CD4-positive, alpha-beta T cell treated with Interleukin-6 at 100 ng/mL for 8 hours (primary cell): ENCODE measurements at places on chromosomes 11 and 22.

- no peak for DNase-seq
These were observed 69.1 kb upstream of the PPARA start for GRCh38 chr22:46081036-46081830.

GRCh38 chr11:399731-400211, 5.8 kb downstream of the PKP3 start:
- DNase-seq: no peak

DNA sequence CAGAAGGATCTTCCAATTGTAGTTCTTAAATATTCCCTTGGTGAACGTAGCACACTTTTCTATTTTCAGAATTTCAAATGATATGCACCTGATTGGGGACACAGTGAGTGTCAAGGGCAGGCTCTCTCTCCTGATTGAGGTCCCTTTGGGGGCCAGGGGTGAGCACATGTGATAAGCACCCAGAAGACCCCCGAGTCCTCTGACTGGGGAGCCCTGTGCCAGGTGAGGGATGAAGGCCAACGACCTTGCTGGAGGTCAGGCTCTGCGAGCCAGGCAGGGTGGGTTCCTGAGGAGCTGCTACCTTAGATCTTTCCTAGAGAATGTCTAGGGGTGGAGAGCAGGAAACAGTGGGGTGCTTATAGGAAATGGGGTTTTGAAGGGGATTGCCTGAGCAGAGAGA, 1253.9 kb downstream of the BRD1 start:
- DNase-seq: no peak

DNA sequence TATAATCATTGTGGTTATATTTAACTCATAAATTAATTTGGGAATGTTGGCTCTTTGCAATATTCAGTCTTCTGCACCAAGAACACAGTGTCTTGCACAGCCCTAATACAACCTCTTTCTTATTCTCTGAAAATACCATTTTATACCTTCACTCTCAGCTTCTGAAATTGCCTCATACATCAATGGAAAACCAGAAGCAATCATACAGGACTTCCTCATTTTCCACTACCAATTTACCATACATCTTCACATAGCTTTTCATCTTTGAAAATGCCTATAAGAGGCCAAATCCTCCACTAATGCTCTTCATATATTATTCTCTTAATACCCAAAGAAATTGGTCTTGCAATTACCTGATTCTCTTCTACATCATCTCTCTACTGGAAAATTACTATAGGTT, 4.3 kb upstream of the OR2AG1 start:
- no peak for DNase-seq

DNA sequence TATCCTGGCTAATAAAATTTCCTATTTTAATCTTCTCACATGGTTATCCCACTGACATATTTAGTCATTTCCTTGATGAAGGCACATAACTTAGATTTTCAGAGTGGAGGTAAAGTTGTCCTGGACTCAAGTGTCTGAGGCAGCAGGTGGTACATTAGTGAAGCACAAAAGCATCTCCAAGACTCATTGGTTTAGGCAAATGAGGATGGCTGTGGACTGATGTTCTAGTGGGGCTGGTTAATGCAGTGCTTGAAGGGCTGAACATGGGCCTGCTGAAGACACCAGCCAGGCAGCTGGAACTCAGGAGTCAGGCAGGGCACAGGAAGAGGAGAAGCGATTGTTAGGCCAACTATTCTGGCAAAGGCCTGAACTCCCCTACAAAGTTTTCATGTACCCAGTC, 76.3 kb upstream of the SESN3 start:
- DNase-seq: no peak

GRCh38 chr11:62012451-62012831, 45.0 kb upstream of the FTH1 start:
- no peak for DNase-seq

DNA sequence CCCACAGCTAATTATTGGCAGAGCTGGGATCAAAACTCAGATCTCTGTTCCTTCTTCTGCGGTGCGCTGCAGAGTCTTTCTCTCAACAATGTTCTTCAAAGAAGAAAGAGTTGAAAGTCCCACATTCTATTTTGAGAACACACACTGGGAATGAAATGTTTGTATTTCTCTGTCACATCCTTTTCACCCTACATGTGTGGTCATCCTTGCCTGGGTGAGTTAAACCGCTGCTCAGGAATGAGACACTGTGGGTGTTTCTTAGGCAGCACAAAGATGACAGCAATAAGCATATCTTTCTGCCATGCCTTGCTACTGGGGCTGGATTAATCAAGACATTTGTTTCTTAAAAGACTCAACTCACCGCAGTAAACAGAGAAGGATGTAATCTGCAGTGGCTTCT, 222.6 kb downstream of the LARGE1 start:
- no peak for DNase-seq

GRCh38 chr11:57763568-57763967, 2.0 kb downstream of the CTNND1 start:
- DNase-seq: no peak

GRCh38 chr11:119780222-119780953, 51.4 kb upstream of the NECTIN1 start:
- no peak for DNase-seq

GRCh38 chr11:35367491-35367890, 51.9 kb downstream of the SLC1A2 start:
- no peak for DNase-seq

DNA sequence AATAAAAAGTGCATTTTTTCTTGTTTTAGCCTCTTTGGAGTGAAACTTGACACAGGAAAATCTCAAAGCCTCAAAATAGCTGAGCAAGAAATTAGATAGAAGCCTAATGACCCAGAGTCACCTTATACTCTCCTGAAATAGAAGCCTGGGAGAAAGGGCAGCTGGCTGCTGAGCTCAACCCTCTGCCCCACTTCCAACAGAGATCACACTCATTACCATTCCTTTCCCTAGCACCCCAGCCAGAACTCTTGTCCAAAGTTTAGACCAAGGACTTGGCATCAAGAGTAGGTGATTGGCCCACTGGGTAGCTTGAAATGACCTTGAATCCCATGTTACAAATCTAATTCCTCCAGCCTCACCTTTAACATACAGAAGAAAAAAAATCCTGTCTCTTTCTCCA, 62.7 kb upstream of the AMOTL1 start:
- DNase-seq: no peak

- no peak for DNase-seq
These were observed 41.0 kb downstream of the TMPRSS5 start for GRCh38 chr11:113664981-113665710.

DNA sequence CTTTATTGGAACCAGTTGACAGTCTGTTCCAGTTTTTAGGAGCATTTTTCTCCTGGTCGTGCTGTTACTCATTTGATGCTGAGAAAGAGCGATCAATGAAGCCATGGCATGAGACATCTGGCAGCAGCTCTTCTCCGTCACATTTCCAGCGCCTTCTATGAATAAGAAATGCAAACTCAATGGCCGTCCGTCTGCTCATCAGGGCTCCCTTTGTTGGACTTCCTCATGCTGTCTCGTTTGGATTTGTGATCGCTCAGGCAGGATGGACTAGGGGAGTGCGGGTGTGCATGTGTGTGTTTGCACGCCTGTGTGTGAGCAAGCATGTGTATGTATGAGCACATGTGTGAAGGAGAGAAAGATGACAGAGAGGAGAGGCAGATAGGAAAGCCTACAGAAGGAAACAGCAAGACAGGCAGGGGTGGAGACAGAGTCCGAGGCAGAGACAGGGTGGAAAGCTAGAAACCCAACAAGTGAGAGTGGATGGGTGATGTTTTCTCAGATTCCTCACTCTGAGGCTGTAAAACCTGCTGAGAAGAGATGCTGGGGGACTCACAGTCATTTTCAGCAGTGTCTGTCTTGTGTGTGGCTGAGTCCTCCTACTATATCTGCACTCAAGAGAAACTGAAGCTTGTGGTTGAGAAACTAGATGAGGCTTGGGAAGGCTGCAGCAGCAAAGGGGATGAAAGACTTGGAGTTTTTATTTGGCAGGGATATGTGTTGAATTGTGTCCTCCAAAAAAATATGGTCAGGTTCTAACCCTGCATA, 56.0 kb upstream of the CLMP start:
- DNase-seq: no peak

DNA sequence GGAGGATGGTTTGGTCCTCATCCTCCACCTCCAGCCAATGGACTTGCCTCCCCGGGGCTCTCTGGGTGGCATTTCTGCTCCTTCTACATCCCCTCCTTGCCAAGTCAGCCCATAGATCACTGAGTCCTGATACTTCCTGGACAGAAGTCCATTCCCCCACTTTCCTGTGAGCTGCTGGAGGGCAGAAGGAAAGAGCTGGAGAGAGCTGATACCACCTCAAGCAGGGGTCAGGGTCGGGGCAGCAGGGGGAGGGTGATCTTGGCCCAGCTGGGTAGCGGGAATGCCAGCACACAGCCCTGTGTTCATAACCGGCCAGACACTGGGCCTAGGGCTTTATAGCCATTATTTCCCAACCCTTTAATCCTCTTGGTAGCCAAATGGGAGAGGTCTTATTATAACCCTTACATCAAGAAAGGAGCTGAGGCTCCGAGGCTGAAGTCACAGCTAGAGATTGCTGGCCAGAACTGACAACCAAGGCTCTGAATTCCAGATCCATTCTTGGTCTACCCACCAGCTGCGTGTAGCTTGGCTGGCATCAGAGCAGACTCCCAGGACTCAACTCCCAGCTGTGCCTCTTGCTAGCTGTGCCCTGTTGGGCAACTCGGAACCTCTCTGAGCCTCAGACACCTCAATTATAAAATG, 39.9 kb downstream of the CD6 start:
- DNase-seq: no peak

DNA sequence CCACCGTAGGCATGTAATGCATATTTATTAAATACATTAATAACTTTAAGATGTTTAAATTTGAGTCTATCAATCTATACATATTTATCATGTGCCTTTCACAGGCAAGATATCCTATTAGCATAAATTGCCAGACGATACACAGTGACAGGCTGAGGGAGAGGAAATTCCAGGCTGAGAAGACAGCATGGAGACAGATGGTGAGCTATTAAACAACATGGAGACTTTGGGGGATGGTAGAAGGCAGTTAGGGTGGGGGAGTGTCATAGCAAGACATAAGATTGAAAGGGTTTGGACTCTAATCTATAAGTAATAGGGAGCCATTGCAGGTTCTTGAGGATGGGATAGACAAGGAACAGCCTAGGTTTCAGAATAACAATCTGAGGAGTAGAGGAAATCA, 138.5 kb downstream of the NXPE2 start:
- no peak for DNase-seq

- no peak for DNase-seq
These were observed 81.2 kb downstream of the OR5AK2 start for GRCh38 chr11:57069942-57070341.

- no peak for DNase-seq
These were observed 78.8 kb downstream of the LIF start for GRCh38 chr22:30167734-30168133.

DNA sequence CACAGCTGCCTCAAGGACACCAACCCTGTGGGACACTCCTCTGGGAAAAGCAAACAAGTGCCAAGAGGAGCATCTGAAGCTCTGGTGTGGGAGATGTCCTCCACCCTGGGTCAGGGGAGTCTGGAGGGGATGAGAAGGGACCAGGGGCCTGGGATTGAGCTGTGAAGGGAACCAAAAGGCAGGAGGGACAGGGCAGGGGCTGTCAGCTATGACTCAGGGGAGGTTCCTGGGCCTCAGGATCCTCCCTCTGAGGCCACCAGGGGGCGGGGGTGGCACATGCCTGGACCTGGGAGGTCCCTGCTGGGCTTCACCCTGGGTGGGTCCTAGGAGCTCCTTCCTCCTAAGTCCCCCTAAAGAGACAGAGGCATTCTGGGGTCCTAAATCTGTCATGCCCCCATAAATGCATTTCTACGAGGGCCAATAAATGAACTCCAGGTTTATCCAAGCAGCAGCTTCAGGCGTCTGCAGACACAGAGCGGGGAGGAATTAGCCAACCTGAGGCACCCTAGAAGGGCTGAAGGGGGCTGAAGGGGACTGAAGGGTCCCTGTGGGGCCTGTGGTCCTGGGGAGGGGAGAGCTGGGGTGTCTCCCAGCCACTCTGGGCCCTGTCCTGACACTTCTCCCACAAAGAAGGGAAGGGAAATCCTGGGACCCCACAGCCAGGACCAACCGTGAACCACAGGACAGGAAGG, 31.9 kb upstream of the IGLL5 start:
- peak; percentile 24 for DNase-seq

DNA sequence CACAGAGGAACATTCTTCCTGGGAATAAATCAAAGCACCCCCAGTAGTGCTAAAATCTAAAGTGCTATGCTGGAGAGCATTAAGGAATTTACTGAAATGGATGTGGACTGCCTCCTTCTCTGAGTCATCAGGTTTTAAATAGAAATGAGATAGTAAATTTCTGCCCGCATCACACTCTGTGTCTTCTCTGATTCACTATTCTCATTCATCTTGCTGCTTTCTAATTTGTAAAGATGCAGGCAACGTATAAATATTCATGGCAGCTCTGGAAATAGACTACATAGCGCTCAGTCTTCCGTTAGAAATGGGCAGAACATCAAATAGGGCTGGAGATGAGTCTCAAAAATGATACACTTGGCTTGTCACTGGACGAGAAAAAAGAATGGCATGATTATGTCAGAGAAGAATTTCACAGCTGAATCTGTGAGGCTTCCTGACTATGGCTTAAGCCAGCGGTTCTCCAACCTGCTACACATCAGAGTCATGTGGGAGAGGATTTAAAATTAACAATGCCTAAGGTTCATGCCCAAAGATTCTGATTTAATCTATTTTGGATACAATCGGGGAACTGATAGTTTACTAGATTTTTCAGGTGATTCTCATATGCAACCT, 178.2 kb downstream of the LRRC4C start:
- no peak for DNase-seq

GRCh38 chr11:118046964-118047700, 29.7 kb upstream of the TMPRSS4 start:
- no peak for DNase-seq

DNA sequence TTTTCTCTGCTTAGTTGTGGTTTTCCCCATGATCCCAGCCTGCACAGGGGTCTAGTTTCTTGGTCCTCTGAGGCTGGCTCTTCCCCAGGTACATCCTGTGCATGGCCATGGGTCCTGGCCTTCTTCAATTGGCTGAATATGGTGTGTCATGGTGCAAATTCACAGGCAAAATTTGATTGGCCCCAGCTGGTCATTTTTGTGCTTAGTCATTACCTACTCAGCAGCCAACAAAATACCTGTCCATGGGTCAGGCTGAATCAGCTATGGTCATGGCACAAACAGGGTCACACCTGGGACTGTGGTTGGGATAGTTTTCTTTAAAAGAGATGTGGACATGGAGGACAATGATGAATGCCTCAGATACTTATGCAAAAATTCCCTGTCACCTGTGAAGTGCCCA, 85.7 kb downstream of the CSNK2A3 start:
- no peak for DNase-seq

- no peak for DNase-seq
These were observed 41.1 kb downstream of the RBFOX2 start for GRCh38 chr22:35987487-35987886.

GRCh38 chr22:34501366-34501965, 564.5 kb upstream of the ISX start:
- no peak for DNase-seq
